ENCODE measurements at places on chromosomes 16 and 17.

GRCh38 chr17:66715745-66716156 is 119.2 kb upstream of the CACNG5 start:
- no peak for DNase-seq

GRCh38 chr17:34173241-34173640 is 81.8 kb upstream of the CCL2 start:
- no peak for DNase-seq

DNA sequence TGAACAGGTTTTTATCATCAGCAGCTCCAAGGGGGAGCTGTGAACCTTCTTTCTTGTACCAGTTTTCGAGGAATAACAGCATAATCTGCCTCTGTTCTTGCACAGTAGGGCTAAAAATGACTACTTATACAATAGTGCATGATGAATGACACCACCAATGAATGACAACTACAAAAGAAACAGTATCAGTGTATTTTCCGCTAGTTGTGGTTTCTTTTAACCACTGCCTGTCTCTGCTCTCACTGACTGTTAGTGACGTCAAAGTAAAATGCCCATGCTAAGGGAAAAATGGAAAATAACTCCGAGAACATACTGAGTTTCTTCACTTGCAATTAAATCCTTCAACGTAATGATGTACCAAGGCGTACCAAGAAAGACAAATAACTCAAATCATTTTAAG is 294.9 kb downstream of the MAP2K6 start:
- DNase-seq: no peak

DNA sequence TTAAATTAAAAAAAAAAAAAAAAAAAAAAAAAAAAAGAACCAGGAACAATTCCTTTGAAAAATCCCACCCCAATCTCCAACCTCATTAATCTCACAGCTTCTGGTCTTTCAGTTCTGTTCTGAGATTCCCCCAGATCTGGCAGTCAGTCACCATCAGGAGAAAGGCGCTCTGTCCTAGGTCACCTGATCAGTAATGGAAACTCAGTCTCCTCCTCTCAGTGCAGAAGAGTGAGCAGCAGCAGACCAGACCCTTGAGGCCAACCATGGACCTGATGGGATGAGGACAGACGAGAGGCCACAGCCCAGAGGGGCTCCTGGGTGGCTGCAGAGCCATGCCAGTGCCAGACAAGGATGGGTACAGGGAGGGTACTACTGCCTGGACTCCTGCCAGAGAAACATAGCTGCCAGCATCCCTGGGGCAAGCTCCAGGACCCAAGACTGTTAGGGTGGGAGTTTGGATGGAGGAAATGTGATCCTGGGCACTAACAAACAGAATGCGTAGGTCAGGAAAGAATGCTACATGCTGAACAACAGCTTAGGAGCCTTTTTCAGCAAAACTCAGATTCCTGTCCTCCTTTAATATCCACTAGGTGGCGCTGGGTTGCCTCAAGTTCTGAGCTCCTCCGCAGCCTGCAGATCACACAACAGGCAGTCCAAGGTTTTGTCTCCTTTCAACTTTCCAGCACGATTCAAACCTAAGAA is 28.7 kb downstream of the MPG start:
- peak; percentile 52 for DNase-seq

- no peak for DNase-seq
Measured at GRCh38 chr17:44926821-44927525, 11.7 kb upstream of the GFAP start.
